ENCODE measurements at places on chromosomes 1 and 21.

- no peak for DNase-seq
Measured at GRCh38 chr21:43275421-43276211, 106.8 kb downstream of the CRYAA start.

GRCh38 chr1:89525169-89525855 is 683 bp downstream of the LRRC8B start:
- no peak for DNase-seq

- no peak for DNase-seq
Measured at GRCh38 chr1:217333939-217334338, 297.0 kb downstream of the GPATCH2 start.

DNA sequence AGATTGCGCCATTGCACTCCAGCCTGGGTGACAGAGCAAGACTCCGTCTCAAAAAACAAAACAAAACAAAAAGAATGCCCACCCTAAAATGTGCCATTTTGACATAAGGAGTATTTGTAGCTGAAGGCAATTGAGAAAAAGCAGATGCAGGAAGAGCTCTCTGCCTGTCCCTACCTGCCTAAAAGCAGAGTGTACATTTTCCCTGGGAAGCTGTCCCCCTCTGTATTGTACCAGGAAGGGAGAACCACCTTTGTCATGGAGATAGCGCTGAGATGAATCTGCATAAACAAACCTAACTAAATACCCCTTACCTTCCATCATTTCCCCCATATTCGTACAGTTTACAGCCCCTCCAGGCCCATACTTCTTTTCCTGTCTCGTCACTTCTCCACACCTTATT is 94.4 kb upstream of the SLC45A1 start:
- no peak for DNase-seq

DNA sequence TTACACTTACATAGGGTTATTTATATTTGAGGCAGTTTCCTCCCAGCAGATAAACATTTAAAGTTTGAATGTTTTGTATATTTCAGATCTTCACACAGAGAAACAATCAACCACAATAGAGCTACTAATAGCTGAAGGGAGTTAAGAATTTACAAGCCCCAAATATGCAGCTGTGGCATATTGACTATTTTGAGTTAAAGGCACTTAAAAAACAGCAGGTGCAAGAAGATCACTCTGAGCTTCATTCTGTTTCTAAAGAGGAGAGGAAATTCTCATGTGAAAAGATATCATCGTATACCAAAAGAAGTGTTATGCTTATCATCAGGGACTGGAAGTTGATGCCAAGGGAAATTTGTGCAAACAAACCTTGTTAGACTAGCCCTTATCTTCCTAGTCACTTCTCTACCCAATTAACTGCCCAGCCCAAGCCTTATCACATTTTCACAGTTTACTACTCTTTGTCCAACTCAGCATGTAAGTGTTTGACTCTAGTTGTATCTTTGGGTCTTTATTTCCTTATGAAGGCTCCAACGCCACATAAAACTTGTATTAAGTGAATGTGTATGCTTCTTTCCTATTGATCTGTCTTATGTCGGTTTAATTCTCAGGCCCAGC is 66.3 kb upstream of the COG2 start:
- DNase-seq = no peak

DNA sequence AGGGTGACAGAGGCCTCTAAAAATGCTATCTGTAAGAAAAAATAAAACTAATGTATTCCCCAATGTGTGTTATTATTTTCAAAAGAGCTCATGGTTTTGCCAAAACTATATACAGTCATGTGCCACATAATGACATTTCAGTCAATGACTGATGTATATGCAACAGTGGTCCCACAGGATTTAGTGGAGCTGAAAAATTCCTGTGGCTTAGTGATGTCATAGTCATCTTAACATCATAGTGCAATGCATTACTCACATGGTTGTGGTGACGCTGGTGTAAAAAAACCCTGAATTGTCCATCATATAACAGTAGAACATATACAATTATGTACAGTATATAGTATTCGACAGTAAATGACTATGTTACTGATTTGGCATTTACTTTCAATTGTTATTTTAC is 172.4 kb downstream of the CACNA1E start:
- no peak for DNase-seq

DNA sequence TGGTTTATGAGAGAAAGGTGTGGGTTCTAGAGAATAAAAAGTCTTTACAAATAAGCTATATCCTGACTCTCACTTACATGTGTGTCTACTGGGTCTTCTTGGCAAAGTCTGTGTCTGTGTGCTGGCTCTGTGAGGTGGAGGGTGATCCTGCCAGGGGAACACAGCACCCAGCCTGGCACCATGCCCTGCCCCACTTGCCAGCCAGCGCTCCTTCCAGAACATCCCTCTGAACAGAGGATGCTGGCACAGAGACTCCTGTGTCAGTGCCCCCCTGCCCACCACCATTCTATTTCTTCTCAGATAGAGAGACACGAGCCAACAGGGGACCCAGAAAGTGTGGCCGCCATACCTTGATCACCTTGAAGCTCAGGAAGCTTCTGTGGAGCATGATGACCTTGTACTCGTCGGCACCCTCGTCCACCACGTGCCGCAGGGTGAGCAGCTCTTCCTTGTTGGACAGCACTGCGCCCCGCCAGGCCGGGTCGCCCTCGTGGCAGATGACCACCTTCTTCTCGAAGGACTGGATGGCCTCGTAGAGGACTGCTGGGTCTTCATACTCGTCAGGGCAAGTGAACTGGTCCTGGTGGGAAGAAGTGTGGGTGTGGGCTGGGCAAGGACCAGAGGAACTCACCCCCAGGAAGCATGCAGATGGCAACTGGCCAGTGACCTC is 49.7 kb downstream of the NTPCR start:
- no peak for DNase-seq

- no peak for DNase-seq
Measured at GRCh38 chr1:236120721-236121153, 21.6 kb upstream of the GPR137B start.

- no peak for DNase-seq
Measured at GRCh38 chr1:226676381-226676780, 62.7 kb downstream of the ITPKB start.

- DNase-seq = no peak
Measured at GRCh38 chr1:21184276-21184675, 7.6 kb upstream of the EIF4G3 start.

- no peak for DNase-seq
Measured at GRCh38 chr1:97603218-97603617, 317.6 kb downstream of the DPYD start.

DNA sequence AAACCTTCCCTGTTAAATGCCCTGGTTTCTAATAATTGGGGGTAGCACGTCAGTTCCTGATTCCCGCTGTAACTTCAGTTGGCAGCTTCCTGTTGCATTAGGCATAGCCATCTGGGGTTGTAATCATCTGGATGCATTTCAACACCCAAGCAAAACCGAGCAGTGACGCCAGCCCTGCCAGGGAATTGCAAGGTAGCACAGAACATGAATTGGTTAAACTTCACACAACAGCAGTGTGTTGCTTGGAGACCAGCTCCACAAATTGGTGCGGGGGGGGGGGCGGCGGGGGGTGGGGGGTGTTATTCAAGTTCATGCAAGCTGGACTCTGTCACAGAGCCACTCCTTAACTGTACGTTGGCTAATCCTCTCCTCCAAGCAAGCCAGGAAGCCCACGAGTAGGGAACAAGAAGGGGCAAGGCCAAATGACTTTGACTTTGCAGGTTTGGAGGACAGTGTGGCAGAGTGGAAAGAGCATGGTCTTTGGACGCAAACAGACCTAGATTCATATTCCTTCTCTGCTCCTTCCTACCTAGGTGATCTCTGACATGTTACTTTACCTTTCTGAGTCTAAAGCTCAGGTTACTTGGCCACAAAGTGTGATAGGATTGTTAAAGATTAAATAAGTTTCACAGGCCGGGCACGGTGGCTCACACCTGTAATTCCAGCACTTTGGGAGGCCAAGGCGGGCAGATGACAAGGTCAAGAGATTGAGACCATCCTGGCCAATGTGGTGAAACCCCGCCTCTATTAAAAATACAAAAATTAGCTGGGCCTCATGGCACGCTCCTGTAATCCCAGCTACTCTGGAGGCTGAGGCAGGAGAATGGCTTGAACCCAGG is 4.7 kb downstream of the LAX1 start:
- DNase-seq = no peak

GRCh38 chr21:42321845-42322244 is 6.6 kb upstream of the TFF3 start:
- DNase-seq = no peak

GRCh38 chr1:91511386-91511785 is 10.7 kb downstream of the CDC7 start:
- no peak for DNase-seq

DNA sequence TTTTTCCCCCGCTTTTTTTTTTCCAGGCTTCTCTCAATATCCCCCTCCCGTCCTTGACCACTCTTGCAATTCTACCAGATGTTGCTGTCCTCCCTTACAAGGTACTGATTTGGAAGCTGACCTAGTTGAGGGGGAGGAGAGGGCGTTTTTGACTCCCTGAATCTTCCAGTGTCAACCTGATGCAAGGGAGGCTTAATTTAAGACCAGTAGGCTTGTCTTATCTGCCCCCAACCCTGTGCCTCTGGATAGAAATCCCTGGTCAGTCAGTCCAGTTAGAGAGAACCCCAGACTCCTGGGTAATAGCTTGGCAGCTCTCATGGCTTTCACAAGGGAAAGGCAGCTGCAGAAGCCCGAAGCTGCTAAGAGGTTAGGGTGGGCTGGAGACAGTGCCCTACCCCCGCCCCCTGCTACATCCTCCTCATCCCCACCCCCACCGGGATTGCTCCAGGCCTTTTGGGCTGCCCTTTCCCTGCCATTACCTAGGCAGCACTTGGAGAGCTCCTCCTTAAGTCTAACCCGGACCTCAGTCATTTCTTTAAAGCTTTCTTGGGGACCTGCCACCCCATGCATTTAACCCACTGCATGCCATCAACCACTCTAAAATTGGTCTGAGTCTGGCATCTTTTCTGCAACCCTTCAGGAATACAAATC is 3.6 kb downstream of the ACKR1 start:
- DNase-seq = no peak

- DNase-seq = no peak
Measured at GRCh38 chr1:151644001-151644400, 32.2 kb downstream of the SNX27 start.

DNA sequence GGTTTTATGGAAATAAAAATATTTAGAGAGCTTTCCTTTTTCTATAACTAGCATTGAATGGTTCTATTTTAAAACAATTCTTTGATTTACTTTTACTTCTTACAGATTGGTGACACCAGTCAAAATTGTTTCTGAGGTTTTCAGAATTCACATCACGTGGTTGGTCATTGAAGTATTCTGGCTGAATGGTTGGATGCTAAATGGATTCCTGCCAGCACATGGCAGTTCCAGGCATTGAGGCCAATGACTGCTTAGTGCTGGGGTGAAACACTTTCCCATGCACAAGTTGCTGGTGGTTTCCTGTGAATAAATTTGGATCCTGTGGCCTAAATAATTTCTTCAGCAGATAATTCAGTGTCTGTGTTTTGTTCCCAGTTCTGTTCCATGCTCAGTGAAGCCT is 20.6 kb downstream of the NCAM2 start:
- DNase-seq = no peak

DNA sequence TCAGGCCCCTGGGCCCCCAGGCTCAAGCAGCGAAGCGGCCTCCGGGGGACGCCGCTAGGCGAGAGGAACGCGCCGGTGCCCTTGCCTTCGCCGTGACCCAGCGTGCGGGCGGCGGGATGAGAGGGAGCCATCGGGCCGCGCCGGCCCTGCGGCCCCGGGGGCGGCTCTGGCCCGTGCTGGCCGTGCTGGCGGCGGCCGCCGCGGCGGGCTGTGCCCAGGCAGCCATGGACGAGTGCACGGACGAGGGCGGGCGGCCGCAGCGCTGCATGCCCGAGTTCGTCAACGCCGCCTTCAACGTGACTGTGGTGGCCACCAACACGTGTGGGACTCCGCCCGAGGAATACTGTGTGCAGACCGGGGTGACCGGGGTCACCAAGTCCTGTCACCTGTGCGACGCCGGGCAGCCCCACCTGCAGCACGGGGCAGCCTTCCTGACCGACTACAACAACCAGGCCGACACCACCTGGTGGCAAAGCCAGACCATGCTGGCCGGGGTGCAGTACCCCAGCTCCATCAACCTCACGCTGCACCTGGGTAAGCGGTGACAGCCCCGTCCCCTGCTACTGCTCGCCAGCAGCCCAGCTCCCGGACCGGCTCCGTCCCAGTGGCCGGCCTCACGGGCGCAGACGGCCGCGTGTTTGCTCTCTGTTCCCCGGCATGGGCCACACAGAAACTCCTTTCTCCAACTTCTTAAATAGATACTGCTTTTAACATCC is 539 bp downstream of the LAMC1 start:
- no peak for DNase-seq

- DNase-seq = no peak
Measured at GRCh38 chr1:111193712-111194480, 6.5 kb downstream of the DENND2D start.

GRCh38 chr1:93604411-93604810 is 77.2 kb downstream of the BCAR3 start:
- DNase-seq = no peak

- DNase-seq = no peak
Measured at GRCh38 chr1:53663529-53664300, 75.2 kb downstream of the GLIS1 start.

GRCh38 chr1:19360432-19360831 is 48.3 kb downstream of the SLC66A1 start:
- no peak for DNase-seq

- DNase-seq = no peak
Measured at GRCh38 chr1:151992303-151993083, 1.2 kb downstream of the S100A10 start.

- DNase-seq = no peak
Measured at GRCh38 chr21:41674402-41674801, 92.5 kb downstream of the RIPK4 start.

- no peak for DNase-seq
Measured at GRCh38 chr1:203557390-203557789, 63.4 kb downstream of the OPTC start.

GRCh38 chr1:245091818-245092637 is 62.8 kb upstream of the KIF26B start:
- DNase-seq = no peak

- no peak for DNase-seq
Measured at GRCh38 chr1:99327357-99327756, 63.1 kb downstream of the PLPPR4 start.

DNA sequence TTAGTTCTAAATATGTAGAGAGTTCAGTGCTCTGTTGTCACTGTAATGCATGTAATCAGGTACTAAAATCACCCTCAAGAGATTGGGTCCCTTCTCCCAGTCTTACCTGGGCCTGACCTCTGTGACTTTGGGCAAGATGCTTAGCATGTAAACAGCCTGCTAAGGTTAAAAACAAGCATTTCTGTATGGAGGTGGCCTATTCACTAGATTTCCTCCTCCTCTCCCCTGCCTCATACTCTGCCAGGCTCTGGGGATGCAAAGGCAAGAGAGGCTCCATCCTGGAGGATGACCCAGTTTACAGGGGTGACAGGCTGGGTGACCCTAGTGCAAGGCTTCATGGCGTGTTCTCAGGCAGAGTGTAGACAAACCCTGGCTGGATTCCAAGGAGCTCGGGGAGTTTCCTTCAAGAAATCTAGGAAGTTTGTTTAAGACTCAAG is 28.8 kb downstream of the VANGL2 start:
- no peak for DNase-seq
